CD8-positive, alpha-beta T cell (primary cell): ENCODE measurements at places on chromosomes 2 and 18.

DNA sequence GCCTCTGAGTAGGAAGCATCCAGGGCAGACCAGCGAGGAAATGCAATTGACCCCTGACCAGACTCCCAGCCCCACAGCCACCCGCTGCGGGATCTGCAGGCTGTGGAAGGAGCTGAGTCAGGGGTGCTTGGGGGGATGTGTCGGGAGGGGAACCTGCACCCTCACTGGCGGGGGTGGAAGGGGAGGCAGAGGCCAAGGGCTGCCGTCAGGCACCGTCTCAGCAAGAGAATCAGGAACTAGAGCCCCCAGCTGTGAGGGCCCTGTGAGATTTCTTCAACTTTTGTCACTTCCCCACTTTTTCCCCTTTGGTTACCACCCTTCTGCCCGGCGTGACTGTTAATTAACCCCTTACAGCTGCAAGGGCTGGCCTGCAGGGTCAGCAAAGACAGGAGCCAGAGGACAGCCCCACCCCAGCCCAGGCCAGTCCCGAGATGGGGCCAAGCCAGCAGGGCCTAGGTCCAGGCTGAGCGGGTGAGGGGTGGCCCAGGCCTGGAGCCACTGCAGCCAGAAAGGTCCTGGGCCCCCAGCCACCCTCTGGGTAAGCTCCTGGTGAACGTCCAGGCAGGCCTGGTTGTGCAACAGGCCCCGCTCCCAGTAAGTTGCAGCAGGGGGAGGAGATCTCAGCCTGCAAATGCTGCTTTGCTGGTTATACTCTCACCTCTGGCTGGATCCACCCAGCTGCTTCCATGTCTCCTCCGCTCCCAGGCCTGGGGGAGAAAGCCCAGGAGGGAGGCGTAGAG is 147.0 kb upstream of the ID2 start:
- DNase-seq: no peak

- DNase-seq: peak; percentile 53
These were observed 49.3 kb downstream of the GREB1 start for GRCh38 chr2:11582862-11583752.

GRCh38 chr18:28041366-28041765 is 135.6 kb downstream of the CDH2 start:
- DNase-seq: no peak

DNA sequence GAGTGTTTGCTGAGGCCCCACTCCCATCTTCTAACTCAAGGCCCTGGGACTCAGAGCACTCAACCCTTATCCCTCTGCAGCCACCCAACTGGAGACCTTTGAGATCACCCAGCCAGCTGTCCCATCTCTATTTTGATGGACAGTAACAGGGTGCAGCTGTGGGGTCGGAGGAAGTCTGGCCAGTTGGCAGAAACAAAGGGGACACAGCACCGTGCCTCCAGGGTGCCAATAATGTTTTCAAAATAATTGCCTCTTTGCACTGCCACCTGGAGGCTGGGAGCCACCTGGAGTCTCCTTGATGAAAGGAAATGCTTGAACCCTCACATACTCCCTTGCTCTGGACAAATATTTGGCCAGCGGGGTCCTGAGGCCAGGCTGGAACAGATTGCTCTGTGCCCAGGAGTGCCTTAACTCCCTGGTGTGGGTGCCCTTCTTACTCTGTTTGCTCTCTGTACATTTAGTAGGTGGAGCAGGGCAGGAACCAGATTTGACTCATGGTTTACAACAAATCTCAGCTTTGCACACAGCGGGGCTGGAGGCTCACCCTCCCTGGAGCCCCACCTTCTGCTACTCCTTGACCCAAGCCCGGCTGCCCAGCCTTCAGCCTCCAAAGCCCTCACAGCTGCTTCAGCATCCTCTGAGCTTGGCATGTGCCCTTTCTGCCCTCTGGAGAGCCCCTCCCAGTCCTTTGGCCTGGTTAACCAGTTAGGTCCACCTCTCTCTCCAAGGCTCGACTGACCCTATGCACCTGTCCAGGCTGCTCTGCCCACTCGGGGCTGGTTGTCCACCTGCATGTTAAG is 17.2 kb downstream of the MAL start:
- no peak for DNase-seq

- no peak for DNase-seq
These were observed 89.0 kb upstream of the CDC42EP3 start for GRCh38 chr2:37760471-37760870.

DNA sequence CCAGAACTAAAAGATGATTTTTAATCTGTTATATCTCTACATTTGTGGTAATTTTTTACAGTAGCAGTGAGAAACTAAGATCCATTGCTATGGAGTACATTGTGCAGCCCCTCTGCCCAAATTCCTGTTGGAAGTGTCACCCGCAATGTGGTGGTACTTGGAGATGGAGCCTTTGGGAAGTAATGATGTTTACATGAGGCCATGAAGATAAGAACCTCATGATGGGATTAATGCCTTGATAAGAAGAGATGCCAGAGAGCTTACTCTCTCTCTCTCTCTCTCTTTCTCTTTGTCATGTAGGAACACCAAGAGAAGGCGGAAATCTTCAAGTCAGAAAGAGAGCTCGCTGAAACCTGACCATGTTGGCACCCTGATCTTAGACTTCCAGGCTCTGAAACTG is 535.4 kb downstream of the PID1 start:
- DNase-seq: no peak

GRCh38 chr2:166627893-166628292 is 133.8 kb upstream of the SCN7A start:
- DNase-seq: no peak

DNA sequence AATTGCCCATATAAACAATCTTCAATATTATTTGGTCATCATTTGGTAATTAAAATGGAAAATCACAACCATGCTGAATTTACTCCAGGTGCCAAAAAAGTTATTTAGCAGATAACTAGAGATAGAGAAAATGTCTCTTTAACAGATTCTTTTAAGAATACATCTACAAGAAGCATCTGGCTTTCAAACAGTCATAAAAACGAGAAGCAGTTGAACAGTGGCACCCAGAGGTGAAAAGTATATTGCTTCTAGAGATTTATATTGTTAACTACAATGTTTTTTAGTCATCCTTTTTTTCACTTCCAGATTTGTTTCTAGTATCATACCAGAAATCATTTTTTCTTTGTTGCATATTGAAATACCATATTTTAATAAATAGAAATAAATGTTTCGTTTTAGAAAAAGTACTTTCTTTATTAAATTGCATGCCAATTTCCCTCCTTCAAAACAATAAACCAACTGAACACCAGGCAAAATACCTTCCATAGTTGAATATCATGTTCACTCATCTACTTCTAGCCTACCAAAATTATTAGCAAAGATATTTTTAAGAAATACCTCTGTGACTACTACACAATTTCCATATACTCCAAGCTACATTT is 65.4 kb upstream of the HNRNPA3 start:
- peak; percentile 28 for DNase-seq

- no peak for DNase-seq
These were observed 332.9 kb downstream of the EIPR1 start for GRCh38 chr2:3044587-3045317.

GRCh38 chr2:42622943-42623676 is 54.7 kb downstream of the MTA3 start:
- DNase-seq: no peak

DNA sequence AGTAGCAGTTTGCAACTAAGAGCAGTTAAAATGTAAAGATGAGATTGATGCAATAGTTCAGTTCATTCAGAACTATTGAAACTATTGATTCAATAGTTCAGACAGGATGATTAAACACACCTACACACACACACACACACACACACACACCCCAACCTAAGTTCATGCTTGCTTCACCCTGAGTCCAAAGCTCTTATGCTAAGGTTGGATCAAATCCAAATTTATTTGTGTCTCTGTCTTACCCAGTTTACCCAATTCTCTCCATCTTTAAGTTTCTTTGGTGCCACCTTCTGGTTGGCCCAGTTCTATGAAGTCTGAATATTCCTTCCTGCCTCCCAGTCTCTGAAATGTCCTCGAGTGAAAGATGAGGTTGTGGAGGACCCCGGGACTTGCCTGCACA is 5.1 kb downstream of the SERPINB8 start:
- no peak for DNase-seq

- DNase-seq: no peak
These were observed 445.4 kb downstream of the NBAS start for GRCh38 chr2:15115776-15116175.

GRCh38 chr2:236070236-236070635 is 98.0 kb downstream of the GBX2 start:
- DNase-seq: no peak

GRCh38 chr18:51491678-51492372 is 294.3 kb upstream of the MEX3C start:
- no peak for DNase-seq

DNA sequence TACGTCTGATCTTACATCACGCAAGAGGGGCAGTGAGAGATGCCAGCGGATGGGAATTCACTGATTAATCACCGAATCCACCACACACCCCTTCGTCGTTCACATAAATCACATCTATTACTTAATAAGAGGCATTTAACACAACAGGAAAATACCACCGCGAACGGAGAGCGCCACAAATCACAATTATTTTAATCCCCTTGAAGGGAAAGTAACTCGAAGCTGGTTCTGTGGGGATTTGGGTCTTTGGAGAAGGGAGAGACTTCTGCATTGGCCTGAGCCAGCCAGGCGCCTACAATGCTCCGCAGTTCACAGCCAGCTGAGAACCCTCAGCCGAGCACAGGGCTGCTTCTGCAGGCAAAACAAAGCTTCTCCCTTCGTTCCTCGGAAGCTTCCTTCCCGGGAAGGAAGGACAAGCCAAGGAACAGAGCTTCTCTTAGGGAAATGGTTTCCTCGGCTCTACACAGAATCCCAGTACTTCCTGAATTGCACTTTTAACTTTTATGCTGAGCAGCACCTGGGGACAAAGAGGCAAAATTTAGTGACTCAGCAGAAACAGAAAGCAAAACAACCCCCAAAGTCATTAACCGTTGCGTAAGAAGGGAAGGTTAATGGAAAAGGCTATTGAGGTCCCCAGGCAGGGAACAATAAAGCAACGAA is at the start of gene LRP1B:
LRP1B (minus strand) TSS at position 7 of the 660 bp plus-strand sequence. CDS start 287 bp downstream, outside the sequence.
- DNase-seq: no peak

DNA sequence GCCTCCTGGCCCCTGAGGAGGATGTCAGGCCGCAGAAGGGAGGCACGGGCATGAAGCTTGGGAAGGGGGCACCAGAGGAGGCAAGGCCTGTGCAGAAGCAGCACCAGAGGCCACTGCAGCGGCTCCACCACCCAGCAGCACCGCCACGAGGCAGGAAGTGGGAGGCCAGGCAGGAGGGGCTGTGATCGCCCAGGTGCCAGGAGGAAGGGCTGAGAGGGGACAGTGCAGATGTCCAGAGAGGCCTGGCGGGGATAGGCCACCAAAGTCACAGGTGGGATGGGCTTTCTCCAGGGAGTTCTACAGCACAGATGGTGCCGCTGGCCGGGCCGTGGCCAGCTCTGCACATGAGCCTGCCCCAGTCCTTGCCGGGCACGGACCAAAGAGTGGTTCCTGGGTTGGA is 6.0 kb upstream of the ALPI start:
- DNase-seq: no peak

DNA sequence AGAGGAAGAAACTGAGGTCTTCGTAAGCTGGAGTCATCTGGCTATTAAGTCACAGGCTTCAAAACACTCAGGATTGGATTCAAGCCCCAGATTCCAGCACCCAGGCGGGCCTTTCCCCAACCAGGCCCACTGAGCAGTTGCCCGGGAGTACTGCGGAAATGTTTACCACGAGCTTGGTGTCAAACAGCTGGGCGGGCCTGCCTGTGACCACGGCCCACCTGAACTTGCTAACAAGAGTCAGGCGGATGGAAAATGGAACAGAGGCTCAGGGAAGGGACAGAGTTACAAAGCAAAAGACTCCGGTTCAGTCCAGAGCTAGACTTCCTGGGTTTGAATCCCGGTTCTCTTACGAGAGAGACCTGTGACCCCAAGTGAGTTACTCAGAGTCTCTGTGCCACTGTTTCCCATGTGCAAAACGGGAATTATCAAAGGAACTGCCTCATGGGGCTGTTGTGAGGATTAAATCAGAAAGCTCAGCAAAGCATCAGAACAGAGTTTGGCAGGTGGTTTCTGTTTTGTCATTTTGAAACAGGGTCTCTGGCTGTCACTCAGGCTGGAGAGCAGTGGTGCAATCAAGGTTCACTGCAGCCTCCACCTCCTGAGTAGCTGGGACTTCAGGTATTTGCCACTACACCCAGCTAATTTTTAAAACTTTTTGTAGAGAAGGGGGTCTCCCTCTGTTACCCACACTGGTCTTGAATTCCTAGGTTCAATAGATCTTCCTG is 49.0 kb upstream of the TFCP2L1 start:
- no peak for DNase-seq

DNA sequence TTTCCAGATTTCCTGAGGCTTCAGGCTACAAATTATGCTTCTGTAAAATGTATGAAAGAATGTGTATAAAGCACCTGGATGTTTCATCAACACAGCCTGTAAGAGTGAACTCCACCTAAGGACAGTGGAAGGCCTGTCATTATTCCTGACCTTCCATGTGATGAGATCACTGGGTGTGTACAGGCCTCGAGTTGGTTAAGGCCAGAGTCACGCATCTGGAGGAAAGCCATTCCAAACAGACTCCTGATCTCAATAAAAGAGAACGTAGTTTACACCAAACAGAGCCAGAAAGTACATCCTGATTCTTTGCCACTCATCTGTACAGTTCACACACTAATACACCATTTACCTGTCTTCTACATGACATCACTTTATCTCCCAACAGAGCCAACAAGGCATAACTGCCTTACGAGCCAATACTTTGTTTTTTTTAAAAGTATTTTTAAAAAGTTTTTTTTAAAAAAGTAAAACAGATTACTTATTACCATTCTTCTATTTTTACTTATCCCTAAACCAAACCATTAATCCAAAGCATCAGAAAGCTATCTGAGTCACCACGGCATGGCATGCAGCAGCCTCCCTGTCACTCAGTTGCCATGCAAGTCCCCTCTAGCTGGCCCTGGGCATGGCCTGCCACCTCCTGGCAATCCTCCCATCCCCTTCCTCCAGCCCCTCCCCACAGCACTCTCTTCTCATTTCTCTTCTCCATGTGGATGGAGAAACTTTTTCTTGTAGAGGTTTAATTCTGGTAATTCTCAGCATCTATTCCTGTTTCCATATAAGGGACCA is 78.8 kb upstream of the TFCP2L1 start:
- no peak for DNase-seq

DNA sequence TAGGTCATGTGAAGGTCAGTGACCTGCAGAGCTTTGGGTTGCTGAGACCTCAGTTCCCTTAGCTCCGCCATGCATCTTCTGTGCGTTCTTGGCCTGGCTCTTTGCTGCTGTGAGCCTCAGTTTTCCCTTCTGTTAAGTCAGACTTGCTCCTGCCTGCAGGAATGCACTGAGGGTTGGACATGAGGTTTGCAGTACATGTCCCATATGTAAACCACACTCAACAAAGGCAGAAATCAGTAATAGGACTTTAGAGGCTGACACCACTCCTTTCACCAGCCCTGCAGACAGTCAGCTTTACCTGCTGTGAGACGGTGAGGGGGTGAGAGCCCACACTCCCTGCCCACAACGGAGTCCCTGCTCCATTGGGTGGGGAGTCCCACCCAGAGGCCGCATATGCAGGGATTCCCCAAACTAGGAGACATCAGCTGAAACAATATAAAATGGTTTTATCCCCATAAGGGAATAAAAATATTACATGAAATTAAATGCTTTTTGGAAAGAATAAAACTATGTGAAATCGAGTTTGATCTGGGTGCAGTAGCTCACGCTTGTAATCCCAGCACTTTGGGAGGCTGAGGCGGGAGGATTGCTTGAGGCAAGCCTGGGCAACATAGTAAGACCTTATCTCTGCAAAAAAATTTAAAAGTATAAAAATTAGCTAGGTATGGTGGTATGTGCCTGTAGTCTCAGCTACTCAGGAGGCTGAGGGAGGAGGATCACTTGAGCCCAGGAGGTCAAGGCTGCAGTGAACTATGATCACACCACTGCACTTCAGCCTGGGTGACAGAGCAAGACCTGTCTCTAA is 55.1 kb downstream of the MYO7B start:
- DNase-seq: no peak

- DNase-seq: no peak
These were observed 251.6 kb downstream of the BCL2 start for GRCh38 chr18:63067939-63068338.
